ENCODE measurements at places on chromosomes 2 and 18.

GRCh38 chr18:13580991-13581390, 145.4 kb downstream of the FAM210A start:
- DNase-seq: no peak

DNA sequence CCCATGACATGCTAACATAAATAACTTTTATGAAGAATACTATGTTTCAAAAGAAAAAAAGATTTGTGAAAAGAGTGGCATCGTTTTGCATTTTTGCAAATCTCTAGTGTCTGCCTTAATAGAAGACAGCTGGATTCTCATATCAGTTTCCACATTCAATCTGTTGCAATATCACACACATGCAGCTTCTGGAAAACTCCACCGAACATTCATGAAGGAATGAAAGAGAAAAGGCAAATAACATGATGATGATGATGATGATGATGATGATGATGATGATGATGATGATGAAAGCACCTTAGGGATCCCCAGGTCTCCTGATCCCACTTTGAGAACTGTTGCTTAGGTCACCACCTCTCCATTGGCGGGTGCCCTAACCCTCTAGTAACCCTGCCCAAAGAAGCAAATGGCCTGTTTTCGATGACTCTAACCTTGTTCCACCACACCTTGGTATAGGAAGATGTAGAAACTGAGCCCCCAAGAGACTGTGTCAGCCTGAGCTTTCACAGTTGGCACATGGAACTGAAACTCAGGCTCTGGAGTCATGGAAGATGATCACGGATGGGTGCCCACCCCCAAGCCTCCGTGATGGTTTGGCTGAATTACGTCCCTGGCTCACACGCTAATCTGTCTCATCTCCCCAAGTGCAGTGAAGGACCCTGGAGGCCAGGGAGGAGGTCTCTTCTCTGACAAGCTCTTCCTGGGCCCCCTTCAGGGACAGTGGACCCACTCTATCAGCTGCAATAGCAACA, 80.1 kb upstream of the SMAD7 start:
- no peak for DNase-seq

- no peak for DNase-seq
Measured at GRCh38 chr2:24176326-24176725, 1.5 kb downstream of the FAM228A start.

GRCh38 chr2:25164561-25164960, 3.8 kb downstream of the POMC start:
- DNase-seq: no peak

GRCh38 chr2:2805263-2805662, 474.2 kb upstream of the MYT1L start:
- DNase-seq: no peak

GRCh38 chr18:13797157-13797611, 26.8 kb upstream of the MC5R start:
- no peak for DNase-seq

DNA sequence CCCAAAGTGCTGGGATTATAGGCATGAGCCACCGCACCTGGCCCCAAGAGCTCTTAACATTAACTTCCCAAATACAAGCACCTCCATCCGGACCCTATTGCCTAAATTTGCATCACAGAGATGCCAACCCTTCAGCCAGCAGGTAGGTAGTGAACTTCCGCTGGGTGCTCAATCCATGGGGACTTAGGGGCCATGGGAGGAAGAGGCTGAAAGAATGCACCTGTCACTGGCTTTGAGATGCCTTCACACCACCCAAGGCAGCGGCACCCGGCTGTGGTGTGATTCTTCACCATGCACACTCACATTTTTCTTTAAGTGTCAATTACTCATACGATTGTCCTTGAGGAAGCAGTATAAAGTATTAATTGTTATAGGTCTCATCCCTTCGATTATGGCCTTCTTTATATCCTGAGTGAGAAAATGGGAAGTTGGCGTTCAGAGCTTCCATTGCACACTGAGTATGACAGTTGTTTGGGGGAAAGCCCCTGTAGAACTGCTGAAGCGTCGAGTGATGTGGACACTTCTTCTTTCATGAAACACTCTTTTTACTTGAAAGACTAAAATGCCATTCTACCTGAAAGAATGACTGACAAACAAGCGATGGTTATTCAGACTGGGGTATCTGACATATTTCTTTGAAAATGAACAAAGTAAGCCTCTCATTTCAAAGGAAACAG, 51.8 kb upstream of the BIN1 start:
- DNase-seq: no peak

DNA sequence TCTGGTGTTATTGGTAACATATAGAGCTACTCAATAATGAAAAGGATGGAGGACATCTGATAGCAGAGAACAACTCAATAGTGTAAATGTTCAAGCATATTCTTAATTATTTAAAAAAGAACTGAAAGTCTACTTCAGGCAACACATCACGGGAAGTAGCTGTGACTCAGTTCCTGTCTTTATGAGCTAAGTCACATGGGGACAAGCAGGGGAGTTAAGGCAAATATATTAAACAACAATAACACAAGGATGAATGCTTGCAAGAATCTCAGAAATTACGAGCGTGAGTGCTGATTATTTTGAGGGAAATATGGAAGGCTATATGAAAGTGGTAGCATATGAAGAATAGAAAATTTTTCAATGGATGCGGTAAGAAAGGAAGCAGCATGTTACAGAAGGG, 4.0 kb upstream of the HNMT start:
- DNase-seq: peak; percentile 22

DNA sequence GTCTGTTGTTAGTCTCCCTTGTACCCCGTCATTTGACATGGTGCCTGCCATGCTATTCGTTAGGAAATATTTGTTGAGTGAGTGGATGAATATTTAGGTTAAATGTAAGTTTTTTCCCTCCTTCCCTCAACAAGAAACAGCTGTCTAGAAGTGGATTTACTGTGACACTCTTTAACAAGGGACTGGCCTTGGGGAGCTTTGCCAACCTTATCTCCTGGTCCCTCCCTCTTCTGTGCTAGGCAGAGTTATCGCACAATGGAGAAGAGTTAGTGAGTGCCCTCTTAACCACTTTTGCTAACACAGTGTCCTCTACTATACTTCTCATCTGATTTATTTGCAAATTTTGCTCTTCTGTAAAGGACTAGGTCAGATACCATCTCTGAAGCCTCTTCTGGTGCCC, 61.2 kb downstream of the DIS3L2 start:
- peak; percentile 7 for DNase-seq

- peak; percentile 84 for DNase-seq
Measured at GRCh38 chr18:48003426-48004349, 73.2 kb upstream of the SMAD2 start.

DNA sequence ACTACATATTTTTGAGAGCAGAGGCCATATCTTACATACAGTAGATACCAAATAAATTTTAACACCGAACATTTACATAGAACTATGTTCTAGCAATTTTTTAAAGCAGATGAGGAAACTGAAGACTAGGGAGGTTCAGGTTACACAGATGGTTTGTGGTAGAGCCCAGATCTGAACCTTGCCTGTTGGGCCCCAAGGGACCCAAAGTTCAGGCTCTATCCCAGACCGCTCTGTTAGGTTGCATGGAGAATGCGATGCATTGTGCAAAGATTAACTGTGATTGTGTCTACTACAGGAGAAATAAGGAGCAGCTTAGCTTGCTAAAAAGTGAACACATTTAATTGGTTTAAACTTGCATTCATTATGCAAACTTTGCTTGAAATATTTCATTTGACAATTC, 16.4 kb upstream of the DSC3 start:
- no peak for DNase-seq

- DNase-seq: peak; percentile 95
Measured at GRCh38 chr2:57373530-57373929, 673.1 kb upstream of the VRK2 start.

GRCh38 chr2:42147641-42148274, 21.4 kb upstream of the EML4 start:
- DNase-seq: peak; percentile 90

GRCh38 chr2:176768185-176768584, 444.4 kb upstream of the HNRNPA3 start:
- no peak for DNase-seq

DNA sequence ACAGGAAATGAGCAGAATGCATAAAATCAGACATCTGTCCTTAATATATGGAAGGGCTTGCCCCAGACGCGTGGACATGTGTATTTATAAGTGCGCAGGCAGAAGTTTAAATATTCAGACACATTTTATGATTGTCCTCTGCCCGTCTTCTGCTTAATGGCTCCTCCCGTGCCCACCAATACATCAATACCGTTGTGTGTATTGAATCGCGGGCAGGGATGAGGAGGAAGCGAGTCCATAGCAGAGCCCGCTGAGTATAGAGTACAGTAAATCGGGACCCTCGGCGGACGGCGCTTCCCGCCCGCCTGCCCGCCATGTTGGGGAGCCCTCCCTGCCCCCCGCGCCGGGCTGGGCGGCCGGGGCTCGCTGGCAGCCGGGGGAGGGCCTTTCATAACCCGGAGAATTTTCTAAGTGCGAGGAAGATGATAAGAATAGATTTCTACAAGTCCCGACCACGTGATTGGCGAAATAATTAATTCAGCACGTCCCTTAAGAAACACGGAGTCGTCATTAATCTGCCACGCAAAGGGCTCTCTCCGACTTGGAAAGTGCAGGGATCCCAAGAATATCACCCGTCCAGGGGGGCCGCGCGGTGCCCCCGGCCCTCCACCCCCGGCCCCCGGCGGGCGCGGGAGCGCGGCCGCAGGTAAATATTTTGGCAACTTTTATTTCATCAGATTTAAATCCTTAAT, at the start of gene HOXD3:
TSS of gene HOXD3 (plus strand) at position 501 of the 692 bp plus-strand sequence. CDS start 11,808 bp downstream, outside the sequence.
- no peak for DNase-seq

- DNase-seq: no peak
Measured at GRCh38 chr2:63675026-63675425, 86.3 kb downstream of the MDH1 start.

DNA sequence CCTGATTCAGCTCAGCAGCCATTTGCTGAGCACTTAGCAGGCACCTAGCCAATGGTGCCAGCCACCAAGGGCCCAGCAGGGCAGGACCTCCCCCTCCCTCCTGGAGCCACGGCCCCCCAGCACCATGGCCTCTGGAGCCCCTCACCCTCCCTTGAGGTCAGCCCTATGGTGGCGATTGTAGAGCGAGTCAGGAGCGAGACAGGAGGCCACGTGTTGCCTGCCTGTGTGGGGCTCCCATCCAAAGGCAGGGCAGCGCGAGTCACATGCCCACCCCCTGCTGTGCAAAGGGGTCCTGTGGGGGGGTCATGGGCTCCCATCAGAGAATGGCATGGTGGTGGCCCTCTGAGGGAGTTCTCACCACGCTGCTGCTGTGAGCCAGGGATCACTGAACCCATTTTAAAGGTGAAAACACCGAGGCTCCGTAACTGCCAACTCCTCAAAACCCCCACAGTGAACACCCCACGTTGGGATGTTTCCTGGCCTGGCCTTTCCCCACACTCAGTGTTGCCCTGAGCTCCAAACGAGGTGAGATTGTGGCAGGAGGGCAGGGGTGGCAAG, 35.6 kb downstream of the RAMP1 start:
- no peak for DNase-seq

GRCh38 chr2:7191932-7192331, 274.7 kb downstream of the RNF144A start:
- peak; percentile 68 for DNase-seq

All from EH (cell line).